ENCODE measurements at places on chromosomes 11 and 22.

DNA sequence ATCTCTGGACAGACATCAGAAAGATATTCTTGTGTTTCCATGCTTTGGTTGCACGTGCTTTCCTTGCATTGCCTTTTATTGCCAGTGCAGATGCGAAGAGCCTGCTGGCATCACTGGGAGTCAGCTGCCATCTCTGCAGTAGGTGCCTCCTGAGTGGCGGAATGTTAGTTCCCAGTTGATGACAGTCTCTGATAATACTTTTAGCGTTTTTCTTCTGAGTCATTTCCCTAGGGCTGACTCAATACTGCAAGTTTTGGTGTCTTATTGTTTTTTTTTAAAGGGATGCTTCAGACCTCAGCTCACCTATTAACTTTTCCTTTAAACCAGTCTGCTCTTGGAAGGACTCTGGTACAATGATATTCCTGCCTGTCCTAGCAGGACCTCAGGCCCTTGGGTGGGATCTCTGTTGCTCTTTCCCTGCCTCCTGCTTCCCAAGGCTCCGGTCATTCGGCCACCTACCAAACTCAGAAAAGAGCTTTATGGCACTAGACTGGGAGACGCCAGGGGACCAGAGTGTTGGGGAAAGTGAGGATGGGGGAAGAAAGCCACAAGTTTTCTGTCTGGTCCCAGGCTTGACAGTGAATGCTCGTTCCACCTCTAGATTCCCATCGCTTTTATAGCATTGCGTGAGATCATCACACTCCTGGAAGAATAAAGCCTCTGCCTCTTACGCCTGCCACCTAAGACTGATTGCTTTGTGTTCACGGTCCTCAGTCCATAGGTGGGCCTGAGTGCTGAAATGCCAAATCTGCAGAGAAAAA, 308.7 kb downstream of the DDX10 start:
- no peak for DNase-seq

DNA sequence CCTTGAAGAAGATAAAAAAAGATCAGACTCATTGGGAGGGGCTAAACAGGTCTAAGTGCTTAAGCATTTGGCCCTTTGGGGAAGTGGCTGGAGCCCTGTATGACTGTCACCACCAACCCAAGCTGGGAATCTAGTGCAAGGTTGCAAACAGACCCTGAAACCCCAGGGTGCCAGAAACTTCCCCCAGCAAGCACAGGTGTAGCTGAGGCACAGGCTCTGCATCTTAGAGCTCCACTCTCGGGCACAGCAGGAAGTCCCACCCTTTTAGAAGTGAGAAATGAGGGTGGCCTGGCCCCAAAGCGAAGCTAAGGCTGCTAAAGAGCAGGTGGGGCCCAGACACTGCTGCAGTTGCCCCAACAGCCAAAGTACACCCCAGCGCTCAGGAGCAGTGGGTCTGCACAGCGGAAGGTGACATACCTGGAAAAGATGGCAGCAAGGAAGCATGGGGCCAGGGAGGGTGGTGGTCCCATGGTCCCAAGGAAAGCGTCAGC, 5.8 kb upstream of the KDM2A start:
- no peak for DNase-seq

- no peak for DNase-seq
Measured at GRCh38 chr11:134276396-134277182, 410 bp downstream of the GLB1L3 start.

- DNase-seq: no peak
Measured at GRCh38 chr11:35943713-35944502, at the start of gene LDLRAD3. Gene LDLRAD3 (plus strand): TSS chr11:35944062. CDS start chr11:35944099, 37 bp downstream.

- DNase-seq: no peak
Measured at GRCh38 chr11:119700536-119701346, 28.3 kb downstream of the NECTIN1 start.

GRCh38 chr11:123054301-123055065, 7.5 kb downstream of the HSPA8 start:
- no peak for DNase-seq

- DNase-seq: no peak
Measured at GRCh38 chr11:119237515-119237914, 31.4 kb downstream of the CBL start.

DNA sequence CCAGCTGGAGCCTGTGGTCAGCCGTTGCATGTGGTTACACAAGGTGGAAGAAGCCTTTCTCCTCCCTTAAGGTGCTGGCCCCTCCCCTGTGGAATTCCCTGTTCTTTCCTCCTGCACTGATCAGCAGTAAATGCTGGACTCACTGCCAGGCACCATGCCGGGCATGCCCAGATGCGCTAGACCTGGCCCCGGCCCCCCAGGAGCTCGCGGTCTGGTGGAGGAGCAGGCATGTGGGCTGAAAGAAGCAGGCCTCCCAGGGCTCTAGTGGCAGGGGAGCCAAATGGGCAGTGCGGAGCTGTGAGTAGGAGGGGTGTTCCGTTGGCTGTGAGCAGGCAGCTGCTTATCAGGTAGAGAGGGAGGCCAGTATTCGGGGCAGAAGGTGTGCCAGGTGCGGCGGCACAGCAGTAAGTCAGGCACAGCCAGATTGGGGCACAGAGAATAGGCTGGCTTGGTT, 10.2 kb downstream of the DGKZ start:
- DNase-seq: no peak

GRCh38 chr11:765025-765801, 12.1 kb downstream of the GATD1 start:
- DNase-seq: peak; percentile 34

GRCh38 chr22:19810381-19811201, 44.1 kb downstream of the GNB1L start:
- DNase-seq: no peak

DNA sequence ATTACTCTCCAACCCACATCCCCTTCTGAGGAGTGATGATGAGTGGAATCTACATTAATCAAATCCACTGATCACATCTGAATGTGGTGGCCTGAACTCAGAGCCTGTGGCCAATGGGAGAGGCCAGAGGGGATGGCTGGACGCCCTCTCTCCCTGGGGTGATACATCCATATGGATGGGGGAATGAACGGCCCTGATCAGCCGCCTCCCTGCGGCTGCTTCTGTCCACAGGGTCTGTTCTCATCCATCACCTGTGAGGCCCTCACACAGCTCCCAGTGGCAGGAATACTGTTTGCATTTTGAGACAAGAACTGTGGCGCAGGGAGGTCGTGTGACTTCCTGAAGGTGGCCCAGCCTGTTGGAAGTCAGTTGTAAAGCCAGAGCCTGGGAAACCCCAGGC, 78.3 kb upstream of the SHISAL1 start:
- no peak for DNase-seq

GRCh38 chr11:91960770-91961169, 263.8 kb upstream of the FAT3 start:
- DNase-seq: no peak

GRCh38 chr22:47019012-47019790, 256.8 kb downstream of the TBC1D22A start:
- no peak for DNase-seq

GRCh38 chr11:113106507-113106906, 145.3 kb downstream of the NCAM1 start:
- no peak for DNase-seq

DNA sequence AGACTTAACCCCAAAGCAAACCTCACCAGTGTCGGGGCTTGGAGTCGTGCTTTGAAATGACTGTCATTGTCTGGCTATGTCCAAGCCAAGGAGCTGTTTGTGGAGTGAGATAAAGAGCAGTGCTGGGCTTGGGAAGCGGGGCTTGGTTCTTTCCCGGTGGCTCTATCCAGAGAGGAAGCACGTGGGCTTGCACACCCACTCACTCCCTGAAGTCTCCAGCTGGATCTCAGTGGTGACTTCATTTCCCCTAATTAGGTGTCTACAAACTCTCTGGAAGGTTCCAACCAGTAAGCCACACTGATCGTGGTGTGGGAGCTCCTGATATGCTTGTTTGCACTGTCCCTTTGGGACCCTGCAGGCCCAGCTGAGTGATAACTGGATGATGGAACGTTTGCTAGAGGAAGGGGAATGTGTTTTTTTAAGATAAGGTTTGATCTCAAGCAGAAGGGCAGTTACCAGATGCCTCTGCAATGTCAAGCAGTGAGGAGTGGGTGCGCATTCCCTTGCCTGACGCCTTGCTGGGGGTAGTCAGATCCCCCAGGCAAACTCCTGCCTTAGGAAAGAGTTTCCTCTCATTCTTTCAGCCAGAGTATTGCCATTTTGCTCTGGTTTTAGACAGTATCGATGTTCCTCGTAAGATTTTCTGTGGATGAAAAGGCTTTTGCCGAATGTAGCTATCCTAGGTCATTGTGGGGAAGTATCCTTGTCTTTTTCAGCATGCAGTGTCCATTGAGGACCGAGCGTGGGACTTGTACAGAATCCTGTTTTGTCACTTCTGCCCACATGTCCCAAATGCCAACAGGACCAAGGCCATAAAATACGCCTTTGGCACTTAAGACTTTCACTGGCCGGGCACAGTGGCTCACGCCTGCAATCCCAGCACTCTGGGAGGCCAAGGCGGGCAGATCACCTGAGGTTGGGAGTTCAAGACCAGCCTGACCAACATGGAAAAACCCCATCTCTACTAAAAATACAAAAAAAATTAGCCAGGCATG, 90.9 kb downstream of the MICAL2 start:
- DNase-seq: no peak

DNA sequence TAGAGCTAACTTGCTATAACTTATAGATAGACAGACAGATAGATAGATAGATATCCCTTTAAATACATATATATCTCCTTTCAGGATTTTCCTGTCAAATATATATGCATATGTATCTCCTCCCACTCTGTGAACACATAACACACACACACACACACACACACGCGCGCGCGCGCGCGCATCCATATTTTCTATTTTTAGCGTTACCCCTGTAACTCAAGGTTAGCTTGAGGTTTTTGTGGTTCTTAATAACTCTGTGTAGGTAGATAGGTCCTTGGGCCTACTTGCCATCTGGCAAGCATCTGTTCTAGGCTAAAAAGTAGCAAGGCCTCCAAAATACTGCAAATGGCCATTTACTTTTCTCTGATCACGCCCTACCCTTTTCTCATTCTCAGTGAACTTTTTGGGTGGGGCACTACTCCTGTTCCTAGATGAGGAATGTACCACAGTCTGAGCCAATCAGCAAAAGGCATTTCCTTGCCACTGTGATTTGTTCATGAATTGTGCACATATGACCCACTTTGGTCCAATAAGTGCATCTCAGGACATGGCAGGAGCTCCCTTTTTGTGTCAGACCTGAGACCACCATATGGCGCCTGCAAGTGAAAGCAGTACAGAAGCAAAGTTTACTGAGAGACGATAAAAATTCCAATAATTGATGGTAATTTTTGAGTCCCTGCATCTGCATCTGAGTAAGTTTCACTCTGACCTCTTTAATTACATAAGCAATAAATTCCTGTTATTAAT, 740.5 kb upstream of the API5 start:
- DNase-seq: no peak

GRCh38 chr11:73189315-73189714, 28.8 kb upstream of the P2RY2 start:
- DNase-seq: no peak

DNA sequence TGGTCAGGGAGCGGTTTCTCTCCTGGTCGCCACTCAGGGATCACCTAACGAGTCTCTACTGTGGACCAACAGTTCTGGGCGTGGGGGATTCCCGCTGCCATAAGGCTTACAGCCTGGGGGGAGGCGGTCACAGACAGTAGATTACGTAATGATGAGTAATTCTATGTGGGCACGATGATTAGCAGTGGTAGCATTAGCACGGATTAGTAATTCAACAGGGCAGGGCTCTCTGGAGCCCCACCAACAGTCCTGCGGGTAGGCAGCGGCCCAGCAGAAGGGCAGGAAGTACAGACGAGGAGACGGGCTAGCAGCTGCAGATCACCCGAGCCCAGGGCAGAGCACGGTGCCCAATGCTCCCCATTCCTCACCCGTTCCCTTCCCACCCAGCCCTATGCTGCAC, 3.6 kb downstream of the SHISAL1 start:
- DNase-seq: no peak

DNA sequence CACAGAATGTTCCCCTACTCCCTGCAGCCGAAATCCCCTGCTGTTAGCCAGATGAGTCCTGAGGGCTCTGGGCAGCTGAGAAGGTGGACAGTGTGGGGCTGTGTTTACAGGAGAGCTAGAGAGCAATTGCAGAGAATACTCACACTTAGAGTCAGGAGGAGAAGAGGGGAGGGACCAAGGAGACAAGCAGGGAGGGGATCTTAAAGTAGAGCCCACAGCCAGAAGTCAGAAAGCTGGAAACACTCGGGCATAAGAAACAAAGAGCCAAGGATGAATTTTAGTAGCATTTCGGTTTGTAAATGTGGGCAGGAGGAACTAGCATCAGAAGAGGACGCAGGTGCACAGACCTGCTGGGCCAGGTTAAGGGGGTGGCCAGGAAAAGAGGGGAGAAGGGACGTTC, 1435.9 kb downstream of the BRD1 start:
- DNase-seq: no peak
